Stimulated activated CD4-positive, alpha-beta T cell treated with anti-CD3 and anti-CD28 coated beads, Interleukin-2, amount 100 ng/mL, for 24 hours (primary cell): ENCODE measurements at places on chromosomes 11 and 22.

GRCh38 chr22:26461188-26461810 is 22.3 kb downstream of the HPS4 start:
- peak; percentile 68 for DNase-seq

- DNase-seq, result peak; percentile 88
These were observed 557 bp downstream of the RANGAP1 start for GRCh38 chr22:41285441-41285819.

DNA sequence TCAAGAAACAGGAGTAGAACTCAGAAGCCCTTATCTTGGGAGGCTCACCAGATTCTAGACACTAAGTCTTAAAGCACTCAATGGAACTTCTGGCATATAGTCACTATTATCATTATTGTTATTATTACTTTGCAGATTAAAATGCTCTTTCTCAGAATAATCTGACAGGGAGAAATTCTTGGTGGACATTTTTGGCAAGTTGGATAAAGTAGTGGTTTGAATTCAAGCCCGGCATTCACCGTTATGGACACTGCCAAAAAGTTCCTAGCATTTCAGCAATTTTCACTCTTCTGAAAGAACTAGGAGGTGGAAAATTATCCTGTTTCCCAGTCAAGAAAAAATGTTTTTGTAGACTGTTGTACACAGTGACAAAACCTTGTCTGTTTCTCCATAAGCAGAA is 179.6 kb upstream of the ISX start:
- no peak for DNase-seq

DNA sequence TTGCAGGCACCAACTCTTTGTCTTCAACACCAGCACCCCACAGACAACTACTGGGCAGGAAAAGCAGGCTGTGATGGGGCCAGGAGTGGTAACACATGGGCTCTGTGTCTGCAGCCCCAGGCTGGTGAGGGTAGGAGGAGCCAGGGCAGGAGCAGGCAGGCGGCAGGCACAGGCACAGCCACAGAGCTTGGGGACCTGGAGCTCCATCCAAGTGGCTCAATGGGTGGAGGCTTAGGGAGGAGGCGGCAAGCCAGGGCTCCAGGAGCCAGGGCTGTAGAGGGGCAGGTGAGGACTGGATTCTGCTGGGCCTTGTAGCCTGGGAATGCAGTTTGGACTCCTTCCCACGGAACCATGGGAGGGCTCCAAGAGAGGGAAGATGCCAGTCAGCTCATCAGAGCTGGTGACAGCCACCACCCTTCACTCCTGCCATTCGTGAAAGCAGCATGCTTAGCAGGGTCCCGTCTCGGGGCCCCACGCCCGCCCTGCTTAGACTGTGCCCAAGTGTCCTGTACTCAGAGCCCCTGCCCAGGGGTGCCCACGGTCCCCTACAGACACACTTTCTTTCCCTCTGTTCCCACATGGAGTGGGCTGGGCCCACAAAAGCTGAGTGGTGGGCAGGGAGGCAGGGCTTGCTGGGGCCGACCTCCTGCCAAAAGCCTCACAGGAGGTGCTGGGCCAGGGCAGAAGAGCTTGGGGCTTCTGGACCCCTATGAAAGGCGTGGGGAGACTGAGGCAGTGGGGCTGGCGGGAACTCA is 12.4 kb downstream of the TTC38 start:
- no peak for DNase-seq

- no peak for DNase-seq
These were observed 58.9 kb downstream of the FLRT1 start for GRCh38 chr11:64094463-64095260.

GRCh38 chr11:111542606-111543275 is 2.2 kb downstream of the LAYN start:
- no peak for DNase-seq

DNA sequence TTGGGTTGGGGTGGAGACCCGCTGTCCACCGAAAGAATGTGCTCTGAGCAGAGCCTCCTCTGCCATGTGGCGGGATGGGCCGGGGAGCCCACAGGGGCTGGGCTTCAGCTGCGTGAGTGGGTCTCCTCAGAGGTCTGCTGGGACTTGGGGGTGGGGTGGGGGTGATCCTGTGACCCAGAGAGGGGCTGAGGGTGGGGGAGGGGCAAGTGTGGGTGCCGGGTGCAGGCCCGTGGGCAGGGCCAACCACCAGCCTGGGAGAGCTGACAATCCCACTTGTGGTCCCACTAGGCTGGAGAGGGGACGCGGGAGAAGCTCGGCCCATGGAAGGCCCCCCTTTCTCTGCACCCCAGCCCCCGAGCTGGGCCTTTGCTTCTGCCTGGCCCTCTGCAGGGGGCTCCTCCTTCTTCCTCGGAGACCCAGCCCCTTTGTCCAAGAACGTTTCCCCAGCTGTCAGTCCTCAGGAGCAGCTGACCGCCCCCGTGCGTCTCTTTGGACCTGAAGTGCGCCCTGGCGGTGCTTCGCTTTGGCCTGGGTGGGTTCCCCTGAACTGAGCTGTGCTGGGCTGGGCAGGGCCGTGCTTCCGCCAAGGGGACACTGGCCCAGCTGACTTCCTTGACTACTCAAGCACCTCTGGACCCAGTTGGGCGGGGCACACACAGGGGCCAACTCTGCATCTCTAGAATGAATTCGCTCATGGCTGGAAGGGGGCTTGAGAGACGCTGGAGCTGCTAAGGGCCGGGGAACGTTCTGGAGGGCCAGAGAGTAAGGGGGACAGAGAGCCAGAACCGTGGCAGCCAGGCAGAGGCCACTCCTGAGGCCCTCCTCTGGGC is 30.2 kb downstream of the OSBPL5 start:
- DNase-seq, result no peak

DNA sequence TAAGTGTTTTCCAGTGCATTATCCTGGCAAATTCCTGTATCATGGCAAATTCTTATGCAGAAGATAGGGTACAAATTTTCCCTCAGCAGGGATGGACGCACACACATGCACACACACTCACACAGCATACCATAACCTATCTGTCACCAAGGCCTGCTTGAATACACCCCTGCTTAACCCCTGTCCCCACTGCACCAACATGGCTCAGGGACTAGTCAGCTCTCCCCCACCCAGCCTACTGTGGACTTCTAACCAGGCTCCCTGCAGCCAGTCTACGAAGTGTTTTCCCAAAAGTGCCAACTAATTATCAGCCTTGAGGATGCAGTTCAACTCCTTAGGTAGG is 63.1 kb downstream of the RAB30 start:
- DNase-seq, result no peak

DNA sequence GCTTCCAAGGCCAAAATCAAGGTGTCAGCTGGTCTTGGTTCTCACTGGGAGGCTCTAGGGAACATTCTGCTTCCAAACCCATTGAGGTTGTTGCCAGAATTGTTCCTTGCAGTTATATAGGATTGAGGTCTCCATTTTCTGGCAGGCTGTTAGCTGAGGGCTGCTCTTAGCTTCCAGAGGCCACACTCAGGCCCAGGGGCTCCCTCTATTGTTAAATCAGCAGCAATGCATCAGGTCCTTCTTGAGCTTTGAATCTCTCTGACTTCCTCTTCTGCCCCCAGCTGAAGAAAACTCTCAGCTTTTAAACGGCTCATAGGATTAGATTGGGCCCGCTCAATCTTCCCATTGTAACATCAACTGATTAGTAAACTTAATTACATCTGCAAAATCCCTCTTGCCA is 39.3 kb upstream of the BSX start:
- DNase-seq, result peak; percentile 25
